NCI-H2081 (cell line): ENCODE measurements at places on chromosomes 6 and 20.
A peak's percentile ranks its signal among the peaks of the same experiment; 100 is the strongest.

DNA sequence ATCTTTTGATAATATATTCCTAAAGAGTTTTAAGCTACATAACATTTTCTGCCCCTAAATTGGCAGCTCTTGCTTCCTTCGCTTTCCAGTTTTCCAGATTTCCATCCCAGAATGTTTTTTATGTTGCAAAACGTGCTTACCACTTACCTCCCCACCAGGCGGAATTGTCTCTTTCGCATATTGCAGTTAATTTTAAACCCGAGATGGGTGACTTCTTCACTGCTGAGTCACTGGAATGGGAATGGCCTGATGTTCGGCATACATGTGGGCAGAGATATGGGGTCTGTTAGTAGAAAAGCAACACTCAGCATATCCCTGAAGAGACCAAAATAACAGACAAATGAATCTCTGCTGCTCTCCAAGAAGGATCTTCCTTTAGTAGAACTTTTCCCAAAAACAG lies 491.2 kb downstream of the PREX1 start:
- no peak for DNase-seq

DNA sequence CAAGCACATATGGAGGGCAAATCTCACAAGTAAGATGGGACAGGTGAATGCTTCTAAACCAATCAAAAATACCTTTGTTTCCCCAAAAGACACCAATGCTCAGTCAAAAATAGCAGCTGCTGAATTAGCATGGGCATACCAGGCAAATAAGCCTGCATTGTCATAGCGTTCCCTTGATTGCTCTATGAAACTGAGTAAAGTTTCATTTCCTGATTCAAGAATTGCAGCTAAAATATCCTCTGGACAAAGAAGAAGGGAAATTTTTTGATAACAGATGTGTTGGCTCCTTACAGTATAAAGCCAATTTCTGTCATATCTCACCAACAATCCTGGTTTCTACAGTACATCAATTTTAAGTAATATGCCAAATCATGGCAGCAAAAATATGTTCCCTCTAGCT lies 3.3 kb upstream of the TMEM14A start:
- DNase-seq, result no peak

DNA sequence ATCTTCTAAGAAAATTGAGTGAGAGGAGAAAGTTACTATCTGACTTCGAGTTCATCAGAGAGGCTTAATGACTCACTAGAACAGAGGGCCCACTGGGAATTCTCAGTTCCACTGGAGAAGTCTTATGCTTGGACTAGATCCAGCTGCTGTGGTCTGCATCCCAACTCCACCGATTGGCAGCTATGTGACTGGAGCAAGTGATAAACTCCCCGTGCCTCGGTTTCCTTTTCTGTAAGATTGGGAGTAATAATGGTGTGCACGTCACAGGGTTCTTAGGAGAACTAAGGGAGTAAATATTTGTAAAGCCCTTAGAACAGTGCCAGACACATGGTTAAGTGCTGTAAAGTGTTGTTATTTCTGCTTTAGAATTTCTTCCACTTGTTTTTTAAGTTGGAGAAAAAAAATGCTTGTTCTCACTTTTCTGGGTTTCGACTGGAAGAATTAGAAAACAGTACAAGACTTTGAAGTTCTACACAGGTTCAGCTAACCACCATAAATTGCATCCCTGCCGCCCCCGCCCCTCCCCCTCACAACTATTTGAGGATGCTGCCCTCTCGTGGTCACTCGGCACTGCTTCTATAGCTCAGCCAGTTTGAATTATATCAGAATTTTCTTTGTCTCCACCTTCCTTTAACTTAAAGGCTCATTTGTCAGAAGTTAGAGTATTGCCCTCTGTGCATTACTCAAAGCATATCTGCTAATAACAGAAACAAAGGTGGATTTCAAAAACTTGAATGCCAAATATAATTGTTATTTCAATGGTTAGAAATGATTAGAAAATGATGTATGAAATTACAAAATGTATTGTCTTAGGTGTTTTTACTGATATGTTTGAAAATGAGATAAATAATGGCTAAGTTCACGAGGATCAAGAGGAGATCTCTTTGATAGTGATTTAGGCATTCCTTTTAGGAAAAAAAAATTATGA lies 95.0 kb upstream of the IFNGR1 start:
- peak; percentile 54 for DNase-seq

- no peak for DNase-seq
Observed at GRCh38 chr6:5208471-5208971, 52.2 kb downstream of the LYRM4 start.

GRCh38 chr20:44549123-44549522 lies 27.3 kb upstream of the SERINC3 start:
- DNase-seq, result no peak

DNA sequence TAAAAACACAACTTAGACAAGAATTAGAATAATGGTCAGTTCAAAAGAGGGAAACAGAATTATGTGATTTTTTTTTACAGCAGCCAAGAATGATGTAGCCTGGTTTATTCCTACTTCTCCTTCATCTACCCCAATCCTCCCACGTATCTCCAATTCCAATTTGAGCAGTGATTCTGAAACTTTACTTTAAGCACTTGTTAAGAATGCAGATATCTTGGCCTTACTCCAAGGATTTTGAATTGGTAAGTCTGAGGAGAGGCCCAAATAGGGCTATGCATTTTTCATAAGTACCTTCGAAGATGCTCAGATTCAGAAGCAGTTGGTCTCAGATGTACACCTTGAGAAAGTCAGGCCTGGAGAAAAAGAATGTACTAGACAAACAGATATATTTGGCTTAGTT lies 233.4 kb upstream of the FLRT3 start:
- no peak for DNase-seq

- DNase-seq, result no peak
Observed at GRCh38 chr6:52820198-52820597, 16.6 kb upstream of the GSTA1 start.

- DNase-seq, result peak; percentile 29
Observed at GRCh38 chr20:51700809-51701285, 67.3 kb downstream of the ATP9A start.

DNA sequence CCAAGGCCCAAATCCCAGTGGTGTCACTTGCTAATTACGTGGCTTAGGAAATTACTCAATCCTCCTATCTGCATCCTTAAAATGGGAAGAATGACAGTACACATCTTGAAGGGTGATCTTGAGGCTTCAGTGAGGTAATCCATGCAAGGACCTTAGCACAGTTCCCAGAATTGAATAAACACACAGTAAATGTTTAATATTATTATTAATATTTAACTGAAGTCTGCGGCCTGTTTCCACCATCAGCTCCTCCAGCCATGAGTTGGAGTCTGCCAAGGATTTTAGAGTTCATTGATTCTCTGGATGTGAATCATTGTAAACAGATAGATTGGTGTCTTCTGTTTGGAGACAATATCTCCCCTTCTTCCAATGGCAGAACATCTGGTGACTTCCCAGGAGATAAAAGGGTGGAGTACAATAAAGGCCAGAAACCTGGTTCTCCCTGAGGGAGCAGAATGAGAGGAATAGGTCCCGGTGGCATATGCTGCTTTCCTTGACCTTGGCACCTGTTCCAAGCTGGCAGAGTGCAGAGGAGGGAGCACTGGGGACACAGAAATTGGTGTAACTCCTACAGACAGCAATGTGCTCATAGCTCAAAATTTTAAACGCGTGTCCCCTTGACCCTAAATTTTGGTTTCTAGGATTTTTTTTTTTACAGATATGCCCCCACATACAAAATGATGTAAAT lies 25.4 kb downstream of the UNC5CL start:
- no peak for DNase-seq

DNA sequence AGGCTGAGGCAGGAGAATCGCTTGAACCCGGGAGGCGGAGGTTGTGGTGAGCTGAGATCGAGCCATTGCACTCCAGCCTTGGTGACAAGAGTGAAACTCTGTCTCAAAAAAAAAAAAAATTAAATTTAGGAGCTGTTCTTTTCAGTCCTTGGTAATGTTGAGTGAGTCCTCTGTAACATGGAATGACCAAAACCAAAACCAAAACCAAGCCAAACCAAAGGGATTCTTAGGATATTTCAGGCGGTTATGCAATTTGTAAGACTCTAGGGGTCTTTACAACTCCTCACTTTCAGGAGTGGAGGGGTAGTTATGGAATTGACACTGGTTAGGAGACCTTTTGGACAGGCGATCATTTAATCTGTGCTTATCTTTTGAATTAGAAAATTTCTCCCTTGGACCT lies 15.8 kb downstream of the TIAM2 start:
- no peak for DNase-seq

DNA sequence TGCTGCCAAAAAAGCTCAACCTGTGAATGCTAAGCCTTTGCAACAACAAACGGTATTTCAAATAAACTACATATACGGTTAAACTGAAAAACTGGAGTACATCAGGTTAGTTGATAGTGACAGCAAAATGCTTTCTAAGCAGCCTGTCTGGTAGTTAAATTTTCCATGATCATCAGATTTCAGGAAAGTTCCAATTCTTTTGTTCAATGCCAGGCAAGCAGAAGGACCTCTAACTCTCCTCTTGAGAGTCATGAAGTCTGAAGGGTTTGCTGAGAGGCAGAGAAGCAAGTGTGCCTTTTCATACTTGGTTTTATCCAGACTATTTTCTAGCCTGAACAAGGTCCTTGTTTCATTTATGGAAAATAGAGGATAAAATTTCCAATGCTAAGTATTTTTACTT lies 4.5 kb downstream of the FLRT3 start:
- no peak for DNase-seq

DNA sequence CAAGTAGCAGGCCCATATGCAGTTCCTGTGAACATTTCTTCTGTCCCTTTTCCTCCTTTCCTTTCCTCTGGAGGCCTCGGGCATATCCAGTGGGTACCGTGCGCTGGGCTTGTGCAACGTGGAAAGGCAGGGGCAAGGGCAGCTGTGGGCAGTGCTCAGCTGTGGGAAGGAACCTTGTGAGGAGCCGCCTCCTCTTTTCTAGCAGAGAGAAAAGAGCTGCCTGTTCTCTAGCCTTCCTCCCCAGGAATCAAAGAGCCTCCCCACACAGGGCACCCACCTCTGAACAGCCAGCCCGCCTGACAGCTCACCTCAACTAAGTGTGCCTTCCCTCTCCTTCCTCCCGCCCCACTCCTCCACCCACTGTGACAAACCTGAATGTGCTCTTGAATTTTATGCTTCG lies 143.3 kb upstream of the HDDC2 start:
- no peak for DNase-seq

GRCh38 chr6:134398453-134398852 lies 80.5 kb upstream of the SGK1 start:
- no peak for DNase-seq

- DNase-seq, result no peak
Observed at GRCh38 chr6:15184441-15184861, 61.4 kb upstream of the JARID2 start.

GRCh38 chr20:37921341-37921929 lies 18.5 kb downstream of the VSTM2L start:
- DNase-seq, result no peak

GRCh38 chr6:73803562-73804241 lies 107.7 kb downstream of the CD109 start:
- DNase-seq, result peak; percentile 5

DNA sequence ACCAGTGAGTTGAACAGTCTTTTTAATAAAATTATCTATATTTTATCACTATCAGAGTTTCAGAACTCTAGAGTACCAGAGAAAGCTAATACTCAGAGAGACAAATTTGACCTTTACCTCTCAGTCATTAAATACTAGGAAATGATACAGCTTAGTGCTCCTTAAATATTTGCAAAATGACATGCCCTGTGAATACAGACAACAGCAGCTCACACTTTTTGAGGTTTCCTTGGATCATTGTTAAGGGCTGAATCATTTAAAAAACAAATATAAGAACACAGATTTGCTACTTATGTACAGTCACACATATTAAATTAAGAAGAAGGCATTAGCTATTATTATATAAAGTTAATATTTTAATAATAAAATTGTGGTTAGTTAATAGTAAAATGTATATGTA lies 1158.7 kb upstream of the EYS start:
- DNase-seq, result no peak

DNA sequence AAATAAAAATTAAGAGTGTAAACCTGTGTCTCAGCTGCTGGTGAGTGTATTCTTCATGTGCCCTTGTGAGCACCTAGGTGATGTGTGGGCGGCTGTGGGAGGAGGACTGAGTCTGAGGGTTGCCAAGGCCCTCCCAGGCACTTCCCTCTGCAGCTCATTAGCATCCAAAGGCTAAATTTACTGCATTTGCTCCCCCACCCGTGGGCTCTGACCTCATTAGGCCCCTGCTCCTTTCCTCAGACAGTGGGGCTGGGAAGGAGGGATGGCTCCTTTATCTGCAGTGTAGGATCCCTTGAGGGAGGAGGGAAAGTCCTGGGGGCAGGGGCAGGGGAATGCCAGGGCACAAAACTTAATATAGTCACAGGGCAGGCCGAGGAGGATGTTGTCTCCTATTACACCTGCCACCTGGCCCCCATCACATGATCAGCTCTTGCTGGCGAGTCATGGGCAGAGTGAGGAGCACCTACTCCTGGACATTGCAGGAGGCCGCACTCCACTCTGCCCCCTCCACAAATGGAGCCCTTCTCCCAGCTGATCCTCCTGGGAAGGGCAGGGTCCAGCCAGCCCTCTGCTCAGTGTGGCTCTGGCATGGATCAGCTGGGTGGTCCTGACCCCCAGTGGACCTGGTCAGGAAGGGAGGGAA lies 133.2 kb downstream of the MRPL14 start:
- DNase-seq, result no peak

GRCh38 chr6:166955121-166955864 lies 1.1 kb downstream of the RNASET2 start:
- no peak for DNase-seq

- no peak for DNase-seq
Observed at GRCh38 chr6:100979267-100979666, 98.1 kb upstream of the ASCC3 start.

- no peak for DNase-seq
Observed at GRCh38 chr20:20683481-20684321, 28.7 kb downstream of the RALGAPA2 start.

DNA sequence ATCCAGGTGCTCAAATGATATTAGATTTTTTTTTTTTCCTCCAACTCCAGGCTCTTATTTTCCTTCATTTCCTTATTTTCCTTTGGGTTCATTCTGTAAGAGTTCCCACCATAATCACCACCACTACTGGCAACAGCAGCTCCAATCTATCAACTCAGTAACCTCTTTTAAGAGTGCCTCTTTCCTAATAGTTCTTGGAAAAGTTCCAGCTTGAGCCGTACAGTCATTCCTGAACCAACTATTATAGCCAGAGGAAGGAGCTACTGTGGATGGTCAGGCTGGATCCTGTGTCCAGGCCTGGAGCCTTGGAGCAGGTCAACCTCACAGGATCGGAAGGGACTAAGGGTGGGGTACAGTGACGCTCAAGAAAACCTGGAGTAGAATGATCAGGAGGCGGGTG lies 4.2 kb upstream of the ANGPT4 start:
- no peak for DNase-seq

DNA sequence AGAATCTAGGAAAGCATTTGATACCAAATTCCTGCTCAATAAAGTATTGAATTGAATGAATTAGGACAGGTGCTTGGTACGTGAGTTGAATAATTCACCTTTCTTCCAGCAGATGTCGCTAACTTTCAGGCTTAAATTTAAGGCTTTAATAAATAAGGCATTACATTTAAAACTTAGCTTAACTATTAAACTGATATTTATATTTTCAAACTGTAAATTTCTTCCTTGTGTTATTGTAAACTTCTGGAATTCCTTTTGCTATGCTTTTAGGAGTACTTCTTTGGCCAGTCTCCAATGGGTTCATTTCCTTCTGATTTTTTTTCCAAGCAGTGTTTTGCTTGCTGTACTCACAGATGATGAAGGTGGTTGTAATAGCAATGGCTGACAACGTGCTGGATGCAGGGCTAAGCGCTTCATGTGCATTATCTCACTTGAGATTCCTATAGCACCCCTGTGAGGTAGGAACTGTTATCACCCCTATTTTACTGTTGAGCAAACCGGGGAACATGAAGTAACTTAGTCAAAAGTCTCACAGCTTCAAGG lies 71.3 kb upstream of the SLC2A12 start:
- peak; percentile 30 for DNase-seq
